Stimulated activated CD4-positive, alpha-beta T cell treated with anti-CD3 and anti-CD28 coated beads, TNF-alpha, amount 100 ng/mL, for 48 hours (primary cell): ENCODE measurements at places on chromosomes 5 and 9.

DNA sequence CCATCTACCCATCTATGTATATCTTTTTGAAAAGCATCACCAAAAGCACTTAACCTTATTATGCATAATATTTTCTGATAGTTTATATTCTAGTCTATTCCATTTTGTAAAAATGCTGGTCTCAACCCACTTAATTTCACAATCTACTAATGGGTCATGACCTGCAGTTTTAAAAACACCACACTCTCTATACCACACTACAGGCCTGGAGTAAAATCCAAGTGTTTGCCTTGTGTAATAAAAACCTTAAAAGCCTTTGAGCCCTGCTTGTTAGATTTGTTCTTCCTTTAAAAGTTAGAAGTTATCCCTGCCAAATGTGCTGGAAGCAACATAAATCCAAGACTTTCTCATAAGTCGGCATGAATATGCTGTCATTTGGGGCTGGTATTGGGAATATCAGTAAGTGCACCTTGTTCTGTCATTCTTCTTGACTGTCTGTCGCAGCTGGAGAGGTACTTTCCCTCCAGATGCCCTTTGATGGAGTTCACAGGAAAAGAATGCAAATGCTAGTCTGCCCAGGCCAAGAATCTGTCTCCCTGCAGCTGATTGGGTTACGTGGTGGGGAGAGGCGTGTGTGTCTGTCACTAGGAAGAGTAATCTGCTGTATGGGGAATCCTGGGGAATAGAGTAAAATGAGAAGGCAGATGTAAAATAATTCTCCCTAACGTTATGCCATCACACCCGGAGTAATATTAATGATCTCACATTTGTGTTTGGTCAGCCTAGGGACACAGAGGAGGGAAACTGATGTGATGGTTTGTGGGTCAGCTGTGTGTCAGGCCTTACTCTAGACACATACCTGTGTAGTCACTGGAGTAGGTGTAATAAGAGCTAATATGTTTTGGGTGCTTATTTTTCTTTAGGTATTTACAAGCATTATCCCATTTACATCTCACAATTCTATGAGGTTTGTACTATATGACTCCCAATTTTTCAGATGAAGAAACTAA lies 79.4 kb downstream of the ZNF366 start:
- no peak for DNase-seq

DNA sequence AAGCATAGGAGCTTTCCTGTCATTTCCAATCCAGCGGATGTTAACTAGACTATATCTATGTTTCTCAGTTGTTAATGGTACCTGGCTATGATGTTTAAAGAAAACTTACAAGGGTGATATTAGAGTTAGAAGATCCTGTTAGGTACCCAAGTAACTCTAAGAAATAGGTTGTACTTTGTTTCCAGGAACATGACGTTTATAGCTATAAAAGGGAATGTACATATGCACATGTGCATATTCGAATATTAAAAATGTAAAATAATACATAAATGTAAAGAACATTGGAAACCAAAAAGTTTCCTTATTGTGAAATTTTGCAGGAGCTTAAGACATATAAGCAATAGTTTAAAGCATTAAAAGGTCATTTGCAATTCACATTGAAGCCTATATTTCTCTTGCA lies 247.7 kb upstream of the EDIL3 start:
- no peak for DNase-seq

GRCh38 chr9:27356446-27356845 lies 59.5 kb upstream of the EQTN start:
- no peak for DNase-seq

GRCh38 chr9:124453586-124454191 lies 3.4 kb downstream of the ADGRD2 start:
- DNase-seq = no peak

DNA sequence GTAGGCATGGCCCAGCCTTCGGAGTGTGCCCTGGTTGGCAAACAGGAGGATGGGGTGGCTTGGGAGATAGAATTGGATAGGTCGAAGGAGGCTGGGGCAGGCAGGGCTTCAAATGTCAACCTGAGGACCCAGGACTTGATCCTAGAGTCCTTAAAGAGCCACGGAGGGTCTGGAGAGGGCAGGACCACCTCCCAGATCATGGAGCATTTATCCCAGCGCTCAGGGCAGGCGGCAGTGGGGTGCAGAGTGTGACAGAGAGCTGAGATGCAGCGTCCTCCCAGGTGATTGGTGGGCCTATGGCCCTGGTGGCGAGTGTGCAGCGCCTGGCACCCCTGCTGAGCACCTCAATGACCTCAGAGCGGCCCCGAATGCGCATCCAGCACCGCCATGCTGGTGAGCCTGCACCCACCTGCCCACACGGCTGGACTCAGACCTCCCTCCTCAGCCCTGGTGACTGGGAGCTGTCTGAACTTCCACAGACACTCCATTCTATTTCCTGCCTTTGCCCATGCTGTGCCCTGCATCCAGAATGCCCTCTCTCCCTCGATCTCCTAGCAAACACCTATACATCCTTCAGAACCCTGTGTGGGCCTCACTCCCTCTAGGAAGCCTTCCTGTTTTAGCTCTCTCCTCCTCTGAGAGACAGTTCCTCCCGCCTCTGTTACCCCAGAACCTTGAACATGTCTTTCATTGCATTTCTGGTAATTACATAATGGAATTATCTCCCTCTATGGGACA lies 6.3 kb downstream of the ADGRD2 start:
- DNase-seq = no peak

GRCh38 chr5:154779105-154779504 lies 23.9 kb downstream of the LARP1 start:
- DNase-seq = no peak

- no peak for DNase-seq
These were observed 294.6 kb downstream of the BNC2 start for GRCh38 chr9:16575986-16576245.

GRCh38 chr5:143521141-143521540 lies 117.7 kb upstream of the NR3C1 start:
- no peak for DNase-seq

- no peak for DNase-seq
These were observed 28.1 kb downstream of the FRMPD1 start for GRCh38 chr9:37678789-37679273.

GRCh38 chr5:132526290-132526973 lies 16.9 kb downstream of the IL5 start:
- no peak for DNase-seq
